Adipose tissue (tissue), 3 donors: ENCODE measurements at places on chromosomes 3 and 15. TPM values are rescaled to one million over a fixed set of nuclear protein-coding genes. Genes with fewer than 3 reads are reported as not detected.

The PCSK6 gene
- 1.5 TPM for polyA plus RNA-seq

The C15orf62 gene
- 0.67 TPM for polyA plus RNA-seq

The MASP1 gene
- polyA plus RNA-seq = 0.24 TPM

The KNG1 gene
- 0.04 TPM for polyA plus RNA-seq

The CRBN gene
- 18.7 TPM for polyA plus RNA-seq

The TIGIT gene
- polyA plus RNA-seq = not detected

The PYGO1 gene
- 0.38 TPM for polyA plus RNA-seq

The TMEM158 gene
- polyA plus RNA-seq = 1.2 TPM

The ZPLD1 gene
- polyA plus RNA-seq = not detected
